ENCODE measurements at places on chromosomes 1 and 21.
A peak's percentile ranks its signal among the peaks of the same experiment; 100 is the strongest.

GRCh38 chr1:67853704-67854103 is 20.4 kb upstream of the GNG12 start:
- peak; percentile 84 for DNase-seq

- DNase-seq, result no peak
Observed at GRCh38 chr1:77227381-77227780, 8.2 kb upstream of the PIGK start.

GRCh38 chr1:185213091-185213490 is 56.1 kb downstream of the SWT1 start:
- DNase-seq, result no peak

GRCh38 chr21:37176716-37177115 is 90.4 kb downstream of the VPS26C start:
- DNase-seq, result no peak

GRCh38 chr1:59699227-59699847 is 115.4 kb upstream of the HOOK1 start:
- DNase-seq, result no peak

- DNase-seq, result no peak
Observed at GRCh38 chr1:210292231-210292871, 36.4 kb upstream of the HHAT start.

GRCh38 chr1:156115514-156116374 is 1.2 kb downstream of the LMNA start:
- DNase-seq, result no peak

GRCh38 chr1:229209816-229210215 is 61.1 kb upstream of the RAB4A start:
- DNase-seq, result no peak

DNA sequence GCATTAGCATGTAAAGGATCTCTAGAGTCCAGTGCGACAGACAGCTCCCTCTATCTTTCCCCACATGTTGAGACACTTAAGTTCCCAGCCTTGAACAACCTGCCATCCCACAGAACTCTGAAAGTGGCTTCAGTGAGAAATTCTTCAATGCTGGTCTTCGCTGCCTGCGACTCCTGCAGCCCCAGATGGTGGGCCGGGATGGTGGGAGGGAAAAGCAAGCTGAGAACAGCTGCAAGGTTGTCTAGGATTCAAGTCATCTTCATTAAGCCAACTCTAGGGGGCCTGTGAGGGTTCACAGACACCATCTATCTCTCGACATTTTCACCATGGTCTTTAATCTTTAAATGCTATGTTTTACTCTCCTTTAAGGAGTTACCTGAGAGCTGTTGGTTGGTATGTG is 185.5 kb upstream of the C1orf174 start:
- no peak for DNase-seq

- DNase-seq, result no peak
Observed at GRCh38 chr1:2890221-2890850, 88.8 kb upstream of the TTC34 start.

GRCh38 chr1:1371746-1372711 is 3.0 kb downstream of the AURKAIP1 start:
- DNase-seq, result no peak
